Fibroblast of villous mesenchyme (primary cell): ENCODE measurements at places on chromosomes 13 and 19. TPM values are rescaled to one million over a fixed set of nuclear protein-coding genes. Genes with fewer than 3 reads are reported as not detected.
A peak's percentile ranks its signal among the peaks of the same experiment; 100 is the strongest.

HMGB1 gene
- total RNA-seq: 95.7 and 115 TPM in 2 replicates

GRCh38 chr19:2089001-2089711, 7.0 kb downstream of the MOB3A start:
- no peak for DNase-seq

- DNase-seq: no peak
These were observed 1.5 kb downstream of the RPS11 start for GRCh38 chr19:49497789-49498103.

- DNase-seq: no peak
These were observed 53.3 kb downstream of the TRPC4 start for GRCh38 chr13:37816276-37816675.

GRCh38 chr13:33351319-33351718, 65.8 kb upstream of the STARD13 start:
- peak; percentile 51 for DNase-seq
